CD4-positive, alpha-beta T cell treated with Interferon alpha-2 for 1 hour (primary cell): ENCODE measurements at places on chromosomes 3 and 15.

GRCh38 chr3:40304352-40304751 is 5.2 kb upstream of the EIF1B start:
- DNase-seq: no peak

GRCh38 chr3:113006359-113007056 is 15.7 kb downstream of the GTPBP8 start:
- DNase-seq: peak; percentile 36

DNA sequence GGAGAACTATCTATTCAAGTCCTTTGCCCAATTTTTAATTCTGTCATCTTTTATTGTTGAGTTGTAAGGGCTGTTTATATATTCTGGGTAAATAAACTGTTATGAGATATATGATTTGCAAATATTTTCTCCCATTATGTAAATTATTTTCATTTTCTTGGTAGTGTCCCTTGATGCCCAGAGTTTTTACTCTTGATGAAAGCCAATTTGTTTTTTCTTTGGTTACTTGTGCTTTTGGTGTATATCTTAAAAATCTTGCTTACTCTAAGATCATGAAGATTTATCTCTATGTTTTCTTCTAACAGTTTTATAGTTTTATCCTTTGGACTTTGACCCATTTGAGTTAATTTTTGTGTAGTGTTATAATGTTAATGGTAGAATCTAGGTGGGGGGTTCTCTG is 44.5 kb downstream of the TIMP4 start:
- no peak for DNase-seq

GRCh38 chr3:9074079-9074478 is 110.8 kb upstream of the RAD18 start:
- DNase-seq: no peak

- peak; percentile 19 for DNase-seq
Measured at GRCh38 chr15:31214158-31214863, 112.3 kb upstream of the KLF13 start.

DNA sequence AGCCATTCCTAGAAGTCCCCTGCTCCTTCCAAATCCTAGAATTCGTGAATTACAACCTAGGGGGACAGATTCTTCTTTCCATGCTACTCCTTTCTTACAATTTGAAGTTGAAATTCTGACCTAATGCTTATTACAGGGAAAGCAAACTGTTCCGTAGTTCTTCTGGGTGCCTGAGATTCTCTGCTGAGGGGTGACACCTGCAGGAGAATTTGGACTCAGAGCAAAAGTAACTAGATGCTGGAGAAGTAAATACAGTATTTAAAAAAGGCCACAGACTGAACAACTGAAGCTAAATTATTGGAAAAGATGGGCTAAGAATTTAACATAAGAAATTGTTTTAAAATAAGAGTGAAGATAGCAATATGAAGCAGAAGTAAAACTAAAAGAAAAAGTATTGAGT is 37.9 kb downstream of the ACAD9 start:
- no peak for DNase-seq

DNA sequence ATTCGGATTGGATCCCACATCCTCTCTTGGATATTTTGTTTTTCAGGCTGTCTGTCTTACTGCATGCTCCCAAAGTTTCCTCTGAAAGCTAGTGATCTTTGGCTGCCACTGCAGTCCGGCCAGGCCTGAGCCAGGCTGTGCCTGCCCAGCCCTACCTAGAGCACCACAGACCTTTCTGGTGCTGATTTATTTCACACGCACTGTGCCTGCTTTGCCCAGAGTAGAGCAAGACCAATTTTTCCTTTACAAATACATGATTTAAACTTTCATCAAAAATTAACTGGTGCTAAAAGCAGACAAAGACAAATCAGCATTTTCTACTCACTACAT is 28.0 kb upstream of the NDUFB4 start:
- DNase-seq: no peak

DNA sequence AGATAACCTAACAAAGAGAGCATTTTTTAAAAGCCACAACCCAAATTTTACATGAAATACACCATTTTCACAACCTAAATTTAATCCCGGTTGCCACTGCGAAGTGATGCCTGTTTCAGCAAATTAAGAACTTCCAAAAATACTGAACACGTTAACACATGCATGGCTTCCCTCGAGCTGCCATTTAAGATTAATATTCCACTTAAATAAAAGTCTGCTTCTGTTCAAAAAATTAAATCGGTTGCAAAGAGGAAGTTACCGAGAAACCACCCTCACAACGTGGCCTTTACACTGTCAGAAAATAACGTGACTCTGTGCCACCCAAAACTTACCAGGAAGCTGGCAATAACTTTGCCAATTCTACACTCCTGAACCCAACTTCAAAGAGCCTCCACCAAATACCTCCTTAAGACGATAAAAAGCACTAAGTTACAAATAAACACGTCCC is 1.2 kb downstream of the TBL1XR1 start:
- peak; percentile 64 for DNase-seq

DNA sequence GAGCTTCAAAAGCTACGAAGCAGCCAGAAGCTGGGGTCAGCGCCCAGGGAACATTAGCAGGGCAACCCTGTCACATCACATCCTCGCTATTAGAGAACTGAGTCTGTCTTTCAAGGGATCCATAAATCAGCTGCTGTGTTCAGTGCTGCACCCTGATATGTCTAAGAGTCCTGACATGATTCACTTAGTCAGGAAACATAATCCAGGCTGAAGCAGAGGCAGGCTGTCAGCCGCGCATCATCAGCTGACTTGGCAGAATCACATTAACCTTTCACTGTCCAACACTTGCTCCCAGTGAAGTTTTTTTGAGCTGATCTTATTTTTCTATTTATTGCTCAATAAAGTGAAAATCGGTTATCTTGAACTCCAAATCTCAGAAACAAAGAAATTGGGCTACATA is 23.5 kb downstream of the MYH15 start:
- no peak for DNase-seq

- DNase-seq: no peak
Measured at GRCh38 chr3:182182531-182182968, 470.8 kb downstream of the SOX2 start.

- DNase-seq: no peak
Measured at GRCh38 chr3:45943207-45943846, at the start of gene CXCR6. TSS of gene CXCR6 (plus strand) at chr3:45943464. CDS start at chr3:45946482, 3,018 bp downstream.

DNA sequence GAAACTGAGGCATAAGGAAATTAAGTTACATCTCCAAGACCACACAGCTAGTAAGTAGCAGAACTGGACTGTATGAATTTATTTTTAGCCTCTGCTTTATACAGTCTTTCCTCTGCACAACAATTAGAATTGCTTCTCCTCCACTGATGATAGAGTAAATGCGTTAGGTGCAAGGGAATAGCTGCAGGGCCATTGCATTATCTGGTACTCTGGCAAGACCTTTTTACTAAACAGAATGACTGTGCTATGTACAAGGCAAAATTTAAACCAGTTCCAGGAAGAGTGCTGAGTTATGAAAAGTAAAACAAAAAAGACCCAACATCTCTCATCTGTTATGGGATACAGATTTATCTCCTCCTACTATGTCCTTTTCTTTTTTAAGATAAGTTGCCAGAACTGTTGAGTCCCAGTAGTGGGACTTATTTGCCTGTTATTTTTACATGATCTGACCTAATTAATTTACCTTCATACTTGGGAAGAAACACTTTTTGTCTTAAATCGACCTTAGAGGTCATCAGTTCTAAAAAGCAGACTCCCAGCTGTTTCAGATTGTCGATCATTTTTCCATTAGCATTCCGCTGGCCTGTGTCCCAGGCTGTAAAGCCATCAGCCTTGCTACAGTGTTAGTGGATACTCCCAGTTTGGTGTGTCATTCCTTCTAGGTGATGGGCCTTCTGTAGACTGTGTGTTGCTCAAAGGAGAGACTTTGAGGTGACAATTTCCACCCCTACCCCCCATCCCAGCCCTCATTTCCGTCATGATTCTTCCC is 147.5 kb upstream of the NUDT16 start:
- DNase-seq: no peak

DNA sequence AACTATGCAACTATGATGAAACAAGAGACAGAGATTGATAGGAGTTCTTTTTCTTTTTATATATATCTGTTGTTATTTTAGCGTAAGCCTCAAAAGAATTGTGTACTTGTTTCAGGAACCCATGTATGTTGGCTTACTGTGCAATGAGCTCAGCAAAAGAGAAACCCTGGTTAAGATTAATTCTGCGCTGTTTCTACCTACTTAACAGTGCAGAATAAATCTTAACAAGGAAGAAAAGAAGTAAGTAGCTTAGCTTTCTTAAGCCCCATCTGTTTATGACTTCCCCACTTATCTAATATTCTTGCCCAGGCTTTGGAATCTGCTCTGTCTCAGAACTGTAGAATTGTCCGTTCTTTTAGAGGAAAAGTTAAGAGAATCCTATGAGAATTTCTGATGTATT is 27.4 kb downstream of the ECT2 start:
- DNase-seq: no peak

DNA sequence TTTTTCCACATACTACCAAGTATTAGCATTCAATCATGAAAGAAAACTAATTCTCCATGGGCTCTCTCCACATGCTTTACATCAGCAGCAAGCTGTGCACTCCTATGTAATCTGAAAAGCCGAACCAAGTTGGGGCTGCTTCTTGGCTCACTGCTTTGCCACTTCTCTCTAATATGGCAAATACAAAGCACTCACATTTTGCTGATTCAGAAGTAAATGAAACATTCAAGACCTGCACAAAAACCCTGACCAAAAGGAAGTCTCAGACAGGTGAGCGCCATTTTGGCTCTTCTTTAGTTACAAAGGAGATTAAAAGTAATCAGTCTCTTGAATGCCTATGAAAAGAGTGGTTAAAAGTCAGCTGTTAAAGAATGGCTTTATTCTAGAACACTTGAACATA is 915.2 kb downstream of the FHIT start:
- DNase-seq: no peak

DNA sequence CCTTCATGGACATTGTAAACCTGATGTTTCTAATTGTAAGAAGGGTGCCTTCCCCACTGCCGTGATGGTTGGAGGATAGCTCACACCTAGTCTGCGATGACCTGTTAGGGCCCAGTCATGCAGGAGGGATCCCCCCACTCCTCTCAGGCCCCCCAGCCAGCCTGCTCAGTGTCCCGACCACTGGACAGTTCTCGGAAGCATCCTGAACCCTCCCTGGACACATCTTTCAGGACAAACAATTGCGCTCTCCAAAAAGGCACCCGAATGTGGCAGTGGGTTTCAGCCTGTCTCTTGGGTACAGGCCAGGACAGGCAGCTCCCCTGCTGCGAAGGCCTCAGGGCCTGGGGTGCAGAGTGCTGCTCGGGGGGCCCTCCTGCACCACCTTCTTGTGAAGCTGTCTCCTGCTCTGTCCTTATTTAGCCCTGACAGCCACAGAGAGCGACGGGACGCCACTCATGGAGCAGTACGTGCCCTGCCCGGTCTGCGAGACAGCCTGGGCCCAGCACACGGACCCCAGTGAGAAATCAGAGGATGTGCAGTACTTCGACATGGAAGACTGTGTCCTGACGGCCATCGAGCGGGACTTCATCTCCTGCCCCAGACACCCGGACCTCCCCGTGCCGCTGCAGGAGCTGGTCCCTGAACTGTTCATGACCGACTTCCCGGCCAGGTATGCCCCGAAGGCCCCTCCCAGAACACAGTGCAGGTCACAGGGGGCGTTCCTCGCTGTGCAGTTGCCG is 132.3 kb downstream of the LRRK1 start:
- DNase-seq: no peak

GRCh38 chr3:43757666-43758321 is 67.1 kb downstream of the ABHD5 start:
- DNase-seq: no peak

- no peak for DNase-seq
Measured at GRCh38 chr3:65479990-65480389, 558.7 kb downstream of the MAGI1 start.

DNA sequence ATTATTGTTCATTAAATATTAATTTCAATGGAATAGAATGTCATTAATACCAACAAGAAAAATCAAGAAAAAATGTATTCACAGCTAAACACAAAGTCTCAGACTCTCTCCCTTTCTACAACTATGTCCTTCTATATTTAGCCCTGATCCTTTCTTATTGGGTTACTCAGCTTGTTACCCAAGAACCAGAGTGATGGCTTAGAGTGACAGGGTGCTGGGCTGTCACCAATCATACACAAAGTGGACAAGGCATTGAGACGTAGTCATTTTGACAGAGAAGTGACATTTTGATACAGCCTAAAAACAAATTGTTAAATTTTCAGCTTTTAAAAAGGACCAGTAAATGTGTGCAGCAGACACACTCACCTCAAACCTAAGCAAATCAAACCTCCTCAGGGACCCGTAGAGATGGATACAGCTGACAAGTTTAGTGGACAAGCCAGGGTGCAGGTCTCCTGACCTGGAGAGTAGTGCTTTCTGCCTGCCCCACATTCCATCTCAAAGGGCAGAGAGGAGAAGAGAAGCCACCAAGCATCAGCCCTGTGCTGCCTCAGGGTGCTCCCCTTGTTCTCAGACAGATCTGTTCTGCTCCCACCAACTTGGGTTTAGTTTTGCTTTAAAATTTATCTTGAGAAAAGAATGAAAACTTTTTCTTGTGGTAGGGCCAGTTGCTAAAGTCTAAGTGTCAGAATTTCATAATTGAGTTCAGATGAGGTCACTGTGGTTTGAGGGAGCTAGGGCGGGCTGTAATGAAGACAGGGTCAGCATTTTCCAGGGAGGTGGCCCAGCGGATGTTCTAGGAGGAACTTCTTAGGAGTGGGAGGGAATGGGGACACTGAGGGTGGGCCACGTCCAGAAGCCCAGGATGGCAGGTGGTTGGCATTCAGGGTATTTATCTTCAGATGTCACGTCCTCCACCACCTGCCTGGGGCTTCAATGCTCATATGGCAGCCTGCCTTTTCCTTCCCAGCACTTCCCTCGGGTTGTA is 136.5 kb upstream of the TBL1XR1 start:
- no peak for DNase-seq

DNA sequence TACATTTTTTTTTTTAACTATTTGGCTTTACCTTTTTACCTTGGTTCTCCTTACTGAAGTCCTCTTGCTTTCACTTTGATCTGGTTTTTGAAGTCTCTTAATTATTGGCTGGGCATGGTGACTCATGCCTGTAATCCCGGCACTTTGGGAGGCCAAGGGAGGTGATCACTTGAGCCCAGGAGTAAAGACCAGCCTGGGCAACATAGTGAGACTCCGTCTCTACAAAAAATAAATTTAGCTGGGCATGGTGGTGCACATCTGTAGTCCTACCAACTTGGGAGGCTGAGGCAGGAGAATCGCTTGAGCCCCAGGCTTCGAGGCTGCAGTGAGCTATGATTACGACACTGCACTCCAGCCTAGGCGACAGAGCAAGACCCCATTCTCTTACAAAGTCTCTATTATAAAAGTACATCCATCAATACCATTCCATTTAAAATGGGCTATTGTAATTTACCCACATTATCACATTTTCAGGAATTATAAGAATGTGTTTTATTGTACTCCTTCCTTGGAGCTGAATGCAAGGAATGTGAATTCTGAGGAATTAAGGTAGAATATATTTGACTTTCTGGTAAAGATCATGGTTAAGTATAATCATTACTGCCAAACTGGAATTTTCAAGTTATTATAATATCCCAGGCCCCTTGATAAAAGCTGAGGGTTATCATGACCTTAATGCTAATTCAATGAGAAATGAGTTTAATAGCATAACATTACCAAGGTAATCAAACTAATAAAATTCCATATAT is 49.0 kb downstream of the MSL2 start:
- DNase-seq: no peak
